ENCODE measurements at places on chromosomes 2 and 18.
A peak's percentile ranks its signal among the peaks of the same experiment; 100 is the strongest.

- DNase-seq: no peak
These were observed 132.3 kb downstream of the HDAC4 start for GRCh38 chr2:239268549-239268948.

DNA sequence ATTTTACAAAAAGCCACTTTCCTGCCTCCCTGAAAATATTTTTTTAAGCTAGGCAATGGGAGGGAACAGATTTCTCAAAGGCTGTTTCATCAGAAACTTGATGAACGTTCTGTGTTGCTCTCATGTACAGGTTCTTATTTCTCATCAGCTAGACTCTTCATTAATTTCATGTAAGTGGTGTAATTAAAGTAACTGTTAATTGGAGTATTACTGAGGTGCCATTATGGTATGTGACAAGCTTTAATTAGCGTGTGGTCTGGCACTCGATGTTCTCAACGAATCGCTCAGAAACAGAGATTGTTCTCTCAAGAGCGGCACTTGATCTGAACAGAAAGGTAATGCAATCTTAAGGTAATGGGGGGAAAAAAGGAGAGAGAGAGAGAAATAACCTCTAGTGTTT, 81.9 kb upstream of the MYCN start:
- no peak for DNase-seq

DNA sequence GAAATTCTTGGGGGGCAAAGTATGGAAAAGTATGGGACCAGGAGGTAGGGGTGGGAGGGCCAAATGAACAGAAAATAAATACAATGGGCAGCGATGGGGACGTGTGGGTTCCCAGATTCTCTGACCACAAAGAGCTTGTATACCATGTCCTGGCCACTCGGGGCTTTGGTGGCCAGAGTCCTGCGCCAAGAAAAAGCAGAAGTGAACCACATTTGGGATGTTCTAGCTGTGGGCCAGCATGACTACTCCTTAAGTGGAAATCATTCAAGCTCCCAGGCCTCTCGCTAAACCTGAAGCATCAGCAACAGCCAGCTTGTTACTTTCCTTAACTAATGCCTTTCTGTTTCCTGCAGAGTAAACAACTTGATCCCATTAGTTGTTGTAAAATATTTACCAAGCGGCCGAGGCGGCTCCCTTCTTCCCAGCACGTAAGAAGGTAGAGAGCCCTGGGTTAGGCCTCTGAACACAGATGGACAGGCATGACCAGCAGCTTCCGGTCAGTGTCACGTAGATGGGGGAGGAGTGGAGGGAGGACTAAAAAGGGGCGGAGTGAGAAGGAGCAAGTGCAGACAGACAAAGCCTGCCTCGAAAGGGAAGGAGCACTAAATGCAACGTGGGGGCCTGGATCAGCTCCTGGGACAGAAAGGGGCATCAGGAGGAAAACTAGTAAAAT, 88.2 kb downstream of the GALNT14 start:
- no peak for DNase-seq

- no peak for DNase-seq
These were observed 16.2 kb downstream of the DOCK10 start for GRCh38 chr2:225025917-225026571.

DNA sequence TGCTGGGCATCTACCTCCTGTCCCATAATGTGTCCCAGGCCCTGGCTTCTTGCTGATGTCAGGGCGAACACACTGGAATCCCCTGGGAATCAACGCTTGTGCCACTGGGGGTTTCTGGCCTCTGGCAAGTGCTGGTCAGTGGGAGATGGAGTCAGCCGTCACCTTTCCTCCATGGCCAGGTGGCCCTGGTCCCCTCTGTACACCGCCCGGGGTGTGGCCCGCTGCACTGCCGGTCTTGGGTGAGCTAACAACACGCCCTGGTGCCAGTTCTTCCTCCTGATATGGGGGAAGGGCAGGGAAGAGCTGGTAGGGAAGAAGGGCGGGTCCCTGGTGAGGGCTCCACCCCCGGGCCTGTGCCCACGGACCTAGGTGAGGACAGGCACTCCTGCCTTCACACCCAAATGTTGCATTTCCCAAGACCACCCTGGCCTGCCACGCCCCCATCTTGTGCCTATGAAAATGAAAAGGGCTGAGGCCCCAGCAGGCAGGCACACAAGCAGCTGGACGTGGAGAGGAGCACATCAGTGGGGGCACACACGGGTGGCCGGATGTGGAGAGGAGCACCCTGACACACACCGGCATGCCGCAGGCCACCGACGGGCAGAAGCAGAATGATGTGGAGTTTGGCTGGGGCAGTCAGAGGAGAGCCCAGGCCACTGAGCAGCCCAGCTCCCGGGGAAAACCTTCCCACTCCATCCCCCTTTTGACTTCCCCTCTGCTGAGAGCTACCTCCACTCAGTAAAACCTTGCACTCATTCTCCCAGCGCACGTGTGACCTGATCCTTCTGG, 140.5 kb downstream of the ASB1 start:
- no peak for DNase-seq

GRCh38 chr2:215019521-215020145, 118.8 kb downstream of the ABCA12 start:
- DNase-seq: no peak

DNA sequence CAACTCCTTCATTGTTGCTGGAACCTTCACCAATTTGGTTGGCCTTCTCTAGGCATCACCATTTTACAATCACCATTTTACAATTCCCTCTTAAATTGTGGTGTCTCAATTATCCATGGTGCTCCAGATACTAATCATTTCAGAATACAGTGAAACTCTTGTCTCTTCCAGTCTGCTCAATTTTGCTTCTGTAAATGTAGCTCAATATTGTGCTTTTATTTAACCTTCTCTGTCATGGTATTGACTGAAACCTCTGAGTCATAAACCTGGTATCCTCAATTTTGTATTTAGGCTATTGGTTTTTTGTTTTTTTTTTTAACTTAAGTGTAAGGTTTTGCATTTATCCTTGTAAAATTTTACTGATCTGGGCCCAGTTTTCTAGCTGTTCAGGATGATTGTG, 16.1 kb downstream of the STRADB start:
- no peak for DNase-seq

GRCh38 chr2:220445429-220446105, 818.1 kb downstream of the SLC4A3 start:
- no peak for DNase-seq

- no peak for DNase-seq
These were observed 44.3 kb upstream of the TCF7L1 start for GRCh38 chr2:85088921-85089320.

DNA sequence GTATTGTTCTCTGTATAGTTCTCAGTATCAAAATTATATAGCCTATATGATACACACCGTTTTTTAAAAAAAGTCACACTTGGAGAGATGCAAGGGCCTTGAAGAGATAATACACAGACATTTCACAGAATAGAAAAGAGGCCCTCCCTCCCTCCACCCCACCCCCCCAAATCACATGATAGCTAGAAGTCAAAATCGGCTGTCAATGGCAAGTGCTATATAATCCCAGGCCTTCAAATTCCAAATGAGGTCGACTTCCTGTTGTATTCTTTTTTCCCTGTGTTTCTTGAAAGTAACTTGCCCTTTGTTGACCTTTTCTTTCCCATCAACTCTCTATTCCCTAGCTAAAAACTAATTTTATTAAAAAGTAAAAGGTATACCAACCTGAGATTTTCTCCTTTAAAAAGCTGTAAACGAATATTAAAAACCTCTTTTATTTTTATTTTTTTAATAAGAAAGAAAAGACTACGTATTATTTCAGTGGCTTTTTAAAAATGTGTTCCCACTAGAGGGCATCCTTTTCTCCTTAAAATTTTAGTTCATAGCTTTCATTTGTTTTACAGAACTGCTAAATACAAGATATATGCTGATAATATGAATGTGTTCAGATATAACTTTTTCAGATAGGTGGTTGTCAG, 46.6 kb downstream of the KCMF1 start:
- no peak for DNase-seq

GRCh38 chr2:100784681-100785080, 35.3 kb upstream of the NPAS2 start:
- no peak for DNase-seq

DNA sequence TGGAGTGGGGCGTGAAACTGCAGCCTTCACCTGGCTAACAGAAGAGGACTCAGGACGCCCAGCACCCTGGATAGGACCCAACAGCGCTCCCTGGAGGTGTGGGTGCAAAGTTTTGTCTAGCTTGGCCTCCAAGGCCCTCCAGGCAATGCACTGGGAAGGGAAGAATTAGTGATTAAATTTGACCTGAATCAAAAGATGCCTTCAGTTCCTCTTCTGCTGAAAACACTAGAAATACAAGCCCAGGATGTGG, 779 bp upstream of the TRIB2 start:
- peak; percentile 51 for DNase-seq

DNA sequence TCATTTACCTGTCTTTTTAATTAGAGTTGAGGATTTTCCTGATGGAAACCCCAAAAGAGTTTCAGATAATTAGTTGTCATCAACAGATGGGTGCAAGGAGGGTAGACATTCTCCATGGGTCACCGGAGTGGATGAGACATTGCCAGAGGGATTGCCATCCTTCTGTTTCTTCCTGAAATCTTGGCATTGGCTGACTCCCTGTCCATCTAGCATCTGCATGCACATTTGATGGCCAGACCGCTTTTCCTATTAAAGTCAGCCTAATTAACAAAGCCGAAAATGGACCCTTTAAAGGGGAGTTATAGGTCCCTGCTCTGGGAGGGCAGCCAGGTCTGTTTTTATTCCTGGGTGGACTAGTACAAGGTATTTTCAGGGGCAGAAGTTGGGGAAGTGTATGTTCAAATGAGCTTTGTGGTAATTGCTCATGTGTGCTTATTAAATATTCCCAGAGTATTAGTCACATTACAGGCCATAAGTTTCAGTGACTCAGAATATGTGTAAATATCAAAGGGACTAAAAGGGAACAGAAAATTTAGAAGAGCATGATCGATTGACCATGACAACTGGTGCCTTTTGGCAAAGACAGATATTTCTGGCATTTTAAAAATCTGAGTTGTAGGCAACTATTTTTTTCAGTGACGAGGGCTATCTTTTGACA, 209.8 kb downstream of the PHLPP1 start:
- no peak for DNase-seq

GRCh38 chr2:11367170-11367730, 22.8 kb upstream of the ROCK2 start:
- DNase-seq: no peak

DNA sequence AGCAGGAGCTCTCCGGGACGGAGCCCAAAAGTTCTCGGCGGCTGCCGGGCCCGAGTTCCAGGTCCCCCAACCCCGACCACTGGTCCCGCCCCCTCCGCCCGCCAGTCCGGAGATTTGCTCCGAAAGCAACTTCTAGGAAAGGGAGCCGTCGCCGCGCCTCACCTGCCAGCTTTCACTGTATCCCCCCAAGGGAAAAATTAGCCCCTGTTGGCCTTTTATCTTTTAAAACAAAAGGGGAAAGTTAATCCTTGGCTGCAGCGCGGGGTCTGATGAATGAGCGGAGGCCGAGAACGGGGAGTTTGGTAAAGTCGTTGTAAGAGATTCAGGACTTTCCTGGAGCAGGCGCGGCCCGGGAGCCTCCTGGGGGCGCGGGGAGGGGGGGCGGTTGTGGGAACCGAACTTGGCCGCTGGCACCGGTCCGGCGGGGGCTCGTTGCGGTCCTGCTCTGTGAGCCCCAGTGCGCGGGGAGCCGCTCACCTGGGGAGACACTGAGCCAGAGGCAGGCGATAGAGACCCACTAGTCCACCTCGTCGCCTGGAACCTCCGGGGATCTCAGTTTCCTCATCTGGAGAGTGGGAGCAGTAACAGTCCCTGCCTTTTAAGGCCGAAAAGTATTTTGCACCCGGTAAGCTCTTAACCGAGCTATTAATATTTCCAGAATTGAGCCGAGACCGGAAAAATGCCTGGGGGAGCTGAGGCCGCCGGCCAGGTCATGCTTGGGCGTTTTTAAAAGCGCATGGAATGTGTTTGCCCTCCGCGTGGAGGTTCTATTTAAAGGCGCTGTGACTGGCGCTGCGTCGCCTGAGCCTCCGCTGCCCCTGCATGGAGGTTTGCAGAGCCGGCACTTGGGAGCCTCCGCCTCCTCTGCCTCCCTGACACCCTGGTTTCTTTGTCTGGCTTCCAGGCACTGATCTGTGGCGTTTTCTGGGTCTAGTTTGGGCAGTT, 1.1 kb downstream of the EFHD1 start:
- no peak for DNase-seq

GRCh38 chr2:240598311-240598911, 11.9 kb downstream of the CAPN10 start:
- DNase-seq: no peak

- DNase-seq: no peak
These were observed 65.7 kb upstream of the SERPINE2 start for GRCh38 chr2:224104668-224105386.

DNA sequence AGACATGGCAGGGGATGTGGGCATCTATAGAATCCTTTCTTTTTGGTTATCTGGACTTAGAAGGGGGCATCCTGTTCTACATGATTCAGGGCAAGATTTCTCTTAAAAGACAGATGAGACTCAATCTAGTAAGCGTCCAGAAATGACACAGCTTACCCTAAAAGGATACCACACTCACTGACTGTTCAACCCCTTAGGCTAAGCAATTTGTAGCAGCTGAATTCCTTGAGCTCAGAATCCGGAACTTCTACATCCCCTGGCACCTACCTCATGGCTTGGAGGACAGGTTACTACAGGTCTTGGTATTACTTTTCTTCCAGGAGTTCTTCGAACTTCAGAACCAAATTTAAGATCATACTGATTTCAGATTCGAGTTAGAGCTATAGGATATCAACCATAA, 138.4 kb downstream of the LAMA3 start:
- no peak for DNase-seq

DNA sequence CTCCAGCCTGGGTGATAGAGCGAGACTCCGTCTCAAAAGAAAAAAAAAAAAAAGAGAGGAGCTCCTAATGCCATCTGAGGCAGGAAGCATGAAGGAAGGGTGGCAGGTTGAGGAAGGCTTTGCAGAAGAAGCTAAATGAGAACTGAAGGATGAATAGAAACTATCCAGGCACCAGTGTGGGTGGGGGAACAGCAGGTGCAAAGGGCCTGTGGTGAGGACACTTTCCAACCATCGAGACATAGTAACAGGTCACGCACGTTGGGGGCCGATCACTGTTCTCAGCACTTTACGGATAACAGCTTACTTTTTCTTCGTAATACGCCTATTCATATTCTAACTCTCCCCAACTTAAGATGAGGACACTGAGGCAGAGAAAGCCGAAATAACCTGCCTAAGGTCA, 58.4 kb downstream of the NGEF start:
- no peak for DNase-seq

DNA sequence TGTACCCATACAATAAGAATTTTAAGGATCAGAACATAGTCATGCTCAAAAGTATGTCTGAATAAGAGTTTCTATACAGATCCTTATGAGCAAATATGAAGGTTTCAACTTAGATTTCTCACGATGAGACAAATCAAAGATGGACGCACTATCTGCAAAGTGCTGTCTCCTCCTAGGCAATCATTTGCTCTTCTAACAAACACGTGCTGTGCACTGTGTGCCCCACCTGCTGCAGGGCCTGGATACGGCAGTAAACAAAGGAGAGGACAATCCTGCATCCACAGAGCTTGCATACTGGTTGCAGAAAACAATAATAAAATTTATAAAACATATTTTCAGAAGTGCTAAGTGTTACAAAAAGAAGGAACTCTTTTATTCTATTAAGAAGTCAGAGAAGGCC, 39.9 kb upstream of the KIDINS220 start:
- DNase-seq: no peak
